Activated CD4-positive, alpha-beta T cell treated with anti-CD3 and anti-CD28 coated beads for 36 hours (primary cell): ENCODE measurements at places on chromosomes 2 and 18.

- DNase-seq, result no peak
These were observed 7.7 kb upstream of the ICOS start for GRCh38 chr2:203928849-203929248.

- DNase-seq, result no peak
These were observed 16.1 kb upstream of the ARL5A start for GRCh38 chr2:151844211-151844896.

- no peak for DNase-seq
These were observed 58.7 kb downstream of the TMEM18 start for GRCh38 chr2:618422-618990.

DNA sequence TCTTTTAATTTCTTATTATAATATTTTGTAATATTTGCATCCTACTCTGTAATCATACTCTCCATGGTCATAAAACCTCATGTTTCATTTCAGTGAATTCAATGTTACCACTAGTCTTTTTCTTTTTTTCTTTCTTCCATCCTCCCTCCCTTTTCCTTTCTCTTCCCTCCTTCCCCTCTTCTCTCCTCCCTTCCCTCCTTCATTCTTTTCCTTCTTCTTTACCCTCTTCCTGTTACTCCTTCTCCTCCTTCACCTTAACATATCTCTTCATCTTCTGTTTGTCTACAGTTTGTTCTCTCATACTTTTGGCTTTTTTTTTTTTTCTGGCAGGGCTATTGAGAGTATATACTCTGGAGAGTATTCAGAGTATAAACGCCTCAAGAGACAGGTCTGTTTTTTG lies 491.6 kb upstream of the ID2 start:
- no peak for DNase-seq

- no peak for DNase-seq
These were observed 37.0 kb downstream of the BARD1 start for GRCh38 chr2:214772443-214773015.

DNA sequence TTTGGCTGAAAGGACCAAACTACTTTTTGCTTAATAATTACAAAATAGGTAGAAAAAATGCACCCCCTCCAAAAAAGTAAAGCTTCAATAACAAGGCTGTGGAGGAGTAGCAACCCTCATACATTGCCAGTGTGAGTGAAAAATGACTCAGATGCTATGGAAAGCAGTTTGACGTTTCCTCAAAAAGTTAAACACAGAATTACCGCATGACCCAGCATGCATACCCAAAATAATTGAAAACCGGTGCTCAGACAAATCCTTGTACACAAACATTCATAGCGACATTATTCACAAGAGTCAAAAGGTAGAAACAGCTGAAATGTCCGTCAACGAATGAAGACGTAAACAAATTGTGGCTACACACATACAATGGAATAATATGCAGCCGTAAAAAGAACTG lies 38.8 kb upstream of the DAPL1 start:
- no peak for DNase-seq

DNA sequence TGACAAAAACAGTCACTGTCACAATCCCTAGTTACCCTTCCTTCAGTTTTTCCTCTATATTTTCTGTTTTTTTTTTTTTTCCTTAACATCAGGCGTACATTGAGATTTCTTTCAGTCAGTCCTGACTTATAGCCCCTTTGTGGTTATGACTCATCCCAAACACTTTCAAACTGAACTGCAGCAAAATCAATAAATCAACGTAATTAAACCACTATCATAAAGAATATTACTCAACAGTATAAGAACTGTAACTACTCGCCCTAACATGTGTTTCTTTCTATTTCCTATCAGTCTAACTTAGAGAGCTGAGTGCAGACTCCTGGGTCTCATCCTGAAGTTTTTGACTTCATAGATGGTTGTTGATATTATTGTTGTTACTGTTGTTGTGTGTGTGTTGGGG lies 523.5 kb downstream of the LRRTM4 start:
- no peak for DNase-seq

DNA sequence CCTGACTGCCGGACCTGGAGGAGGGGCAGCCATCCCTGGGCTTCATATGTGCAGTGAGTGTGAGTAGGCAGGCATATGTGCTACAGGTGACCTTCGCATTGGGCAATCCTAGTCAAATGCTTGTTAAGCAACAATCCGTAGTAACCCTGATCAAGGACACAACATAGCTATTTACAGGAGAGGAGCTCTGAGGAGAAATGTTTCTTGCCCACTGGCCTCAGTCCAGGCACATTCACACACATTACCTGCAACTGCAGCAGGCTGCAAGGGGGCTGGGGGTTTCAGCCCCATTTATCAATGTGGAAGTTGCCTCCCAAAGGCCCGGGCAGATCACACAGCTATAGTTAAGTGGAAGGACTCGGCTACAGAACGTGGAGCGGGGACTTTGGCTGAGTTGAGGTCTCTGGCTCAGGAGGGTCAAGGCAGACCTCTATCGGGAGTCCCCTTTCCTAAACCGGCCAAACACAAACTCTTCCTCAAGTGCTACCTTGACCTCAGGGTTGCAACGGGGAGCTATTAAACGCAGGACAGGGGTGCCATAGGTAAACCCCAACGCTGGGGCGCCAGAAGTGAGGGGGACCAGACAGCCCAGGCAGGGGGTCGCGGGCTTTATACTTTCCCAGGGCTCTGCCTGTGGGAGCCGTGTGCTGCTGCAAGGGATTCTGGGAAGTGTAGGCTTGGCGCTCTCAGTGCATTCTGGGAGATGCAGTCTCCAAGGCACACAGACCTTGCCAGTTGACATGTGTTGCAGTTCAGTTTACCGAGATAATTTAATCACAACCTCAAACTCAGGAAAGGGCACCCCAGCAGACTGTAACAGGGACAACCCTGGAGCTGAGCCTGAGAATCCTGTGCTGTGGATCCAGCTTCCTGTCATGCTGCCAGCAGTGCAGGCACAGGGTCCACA lies 9.4 kb downstream of the KHK start:
- DNase-seq, result peak; percentile 72

- peak; percentile 60 for DNase-seq
These were observed 53.4 kb upstream of the SCN1A start for GRCh38 chr2:166180951-166181812.

DNA sequence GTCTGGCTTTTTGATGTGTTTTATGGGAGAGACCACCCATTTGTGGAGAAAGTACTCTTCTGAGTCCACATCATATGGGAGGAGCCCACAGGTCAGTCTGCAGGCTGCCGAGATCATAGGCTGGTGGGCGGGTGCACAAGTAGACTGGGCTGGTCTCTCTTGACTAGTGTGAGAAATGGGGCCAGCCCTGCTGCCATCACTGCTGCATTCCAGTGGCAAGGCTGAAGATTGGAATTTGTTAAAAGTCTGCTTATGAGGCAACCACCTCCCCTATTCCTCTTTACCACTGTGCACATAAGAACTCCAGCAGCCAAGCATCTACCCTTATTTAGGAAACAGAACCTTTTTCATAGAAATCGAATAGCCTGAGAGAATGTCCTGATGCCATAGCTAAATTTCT lies 200.7 kb downstream of the DIS3L2 start:
- DNase-seq, result no peak

- DNase-seq, result no peak
These were observed 364.3 kb upstream of the LRP1B start for GRCh38 chr2:142495141-142495540.

GRCh38 chr18:24027156-24027827 lies 12.7 kb downstream of the TTC39C start:
- no peak for DNase-seq

DNA sequence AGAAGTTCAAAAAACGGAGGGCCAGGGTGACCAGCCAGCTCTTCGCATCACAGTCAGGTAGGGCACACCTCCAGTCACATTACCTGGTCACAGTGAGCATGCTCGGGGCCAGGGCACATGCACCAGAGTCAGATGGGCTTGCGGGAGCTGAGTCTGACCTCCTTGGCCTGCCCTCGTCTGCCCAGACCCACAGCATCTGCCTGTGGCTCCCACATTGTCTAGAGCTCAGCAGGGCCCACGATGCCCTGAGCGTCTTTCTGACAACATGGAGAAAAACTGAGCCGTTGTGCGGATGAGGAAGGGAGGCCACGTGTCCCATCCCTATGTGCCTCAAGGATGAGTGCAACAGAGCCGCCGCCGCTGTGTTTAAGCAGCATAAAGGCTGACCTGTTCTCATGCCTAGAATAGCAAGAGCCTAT lies 37.6 kb downstream of the CRACDL start:
- DNase-seq, result no peak

DNA sequence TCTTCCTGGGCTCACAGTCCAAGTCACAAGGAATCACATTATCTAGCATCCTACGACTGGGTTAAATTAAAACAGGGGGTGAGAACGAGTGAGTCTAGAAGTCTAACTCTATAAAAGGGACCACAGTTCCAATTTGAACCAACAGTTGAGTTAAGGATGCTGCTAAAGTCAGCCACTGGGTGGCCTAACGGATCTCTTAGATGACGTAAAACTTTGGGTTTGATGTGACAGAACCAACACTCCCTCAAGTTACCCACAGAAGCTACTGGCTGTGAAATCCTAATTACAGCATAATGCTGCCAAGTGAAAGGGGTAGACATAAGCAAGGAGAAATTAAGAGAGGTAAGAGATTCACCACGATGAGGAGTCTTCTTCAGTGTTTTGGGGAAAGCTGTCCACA lies 32.7 kb upstream of the RUFY4 start:
- no peak for DNase-seq

DNA sequence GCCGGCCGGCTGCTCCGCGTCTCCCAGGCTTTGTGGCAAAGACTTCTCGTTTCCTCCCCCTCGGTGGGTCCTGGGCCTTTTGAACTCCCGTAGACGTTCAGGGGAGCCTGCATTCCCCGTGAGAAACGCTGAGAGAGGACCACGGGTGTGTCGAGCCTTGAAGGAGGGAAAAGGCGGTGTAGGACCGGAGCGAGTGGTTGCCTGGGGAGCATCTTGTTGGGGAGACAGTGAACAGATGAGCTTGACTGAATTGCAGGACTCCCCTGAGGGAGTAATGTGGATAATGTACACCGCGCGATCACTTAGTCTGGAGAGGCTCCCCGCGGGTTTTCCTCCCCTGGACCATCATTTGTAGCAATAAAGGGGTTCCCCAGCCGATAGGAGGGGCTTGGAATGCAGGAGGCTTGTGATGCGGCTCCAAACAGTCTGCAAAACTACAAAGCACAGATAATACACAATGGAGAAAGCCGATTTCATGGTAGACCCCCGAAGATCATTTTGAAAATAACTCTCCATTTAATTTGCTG lies 769 bp downstream of the ALMS1 start:
- no peak for DNase-seq

DNA sequence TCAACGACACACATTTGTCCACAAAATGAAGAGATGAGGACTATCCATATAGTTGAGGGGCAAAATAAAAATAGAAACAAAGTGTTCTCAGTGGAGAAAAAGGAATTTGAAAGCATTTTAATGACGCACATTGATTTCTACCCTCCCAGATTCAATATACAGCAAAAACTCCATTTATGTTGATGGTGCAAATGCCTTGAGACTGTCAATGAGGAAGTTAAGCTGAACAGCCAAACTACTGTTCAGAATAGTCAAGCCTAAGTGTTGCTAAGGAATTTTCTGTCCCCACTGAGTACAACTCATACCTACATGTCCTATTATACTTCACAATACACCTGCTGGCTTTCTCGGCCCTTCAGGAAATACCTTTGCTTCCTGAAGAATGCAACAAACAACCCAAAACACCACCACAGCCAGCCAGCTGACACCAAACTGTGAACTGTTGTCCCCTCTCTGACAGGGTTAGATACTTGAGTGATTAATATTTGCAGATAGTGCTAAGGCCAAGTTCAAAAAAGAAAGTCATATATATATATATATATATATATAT lies 27.8 kb upstream of the DARS1 start:
- DNase-seq, result no peak

DNA sequence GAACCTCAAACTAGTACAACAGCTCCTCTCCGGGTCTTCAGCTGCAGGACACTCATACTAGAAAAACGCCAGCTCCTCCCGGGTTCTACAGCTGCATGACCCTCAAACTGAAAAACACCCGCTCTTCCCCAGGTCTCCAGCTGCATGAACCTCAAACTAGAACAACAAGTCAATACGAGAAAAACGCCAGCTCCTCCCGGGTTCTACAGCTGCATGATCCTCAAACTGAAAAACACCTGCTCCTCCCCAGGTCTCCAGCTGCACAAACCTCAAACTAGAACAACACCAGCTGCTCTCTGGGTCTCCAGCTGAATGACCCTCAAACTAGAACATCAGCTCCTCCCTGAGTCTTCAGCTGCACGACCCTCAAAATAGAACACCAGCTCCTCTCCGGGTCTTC lies 315.0 kb upstream of the TFPI start:
- DNase-seq, result no peak

DNA sequence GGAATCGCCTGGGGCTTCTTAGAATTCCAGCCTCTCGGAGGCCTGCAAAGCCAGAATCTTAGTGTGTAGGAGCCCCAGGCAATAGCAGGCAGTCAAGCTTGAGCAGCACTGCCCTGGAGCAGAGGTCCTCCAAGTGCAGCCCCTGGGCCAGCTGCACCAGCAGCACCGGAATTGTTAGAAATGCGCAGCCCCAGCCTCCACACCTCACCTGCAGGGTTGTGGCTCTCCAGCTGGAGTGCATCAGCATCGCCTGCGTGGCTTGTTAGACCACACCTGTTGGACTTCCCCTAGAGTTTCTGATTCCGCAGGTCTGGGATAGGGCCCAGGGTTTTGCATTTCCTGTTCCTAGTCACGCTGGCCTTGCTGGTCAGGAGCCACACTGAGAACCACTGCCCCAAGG lies 100.3 kb downstream of the ASAP2 start:
- DNase-seq, result no peak

- DNase-seq, result no peak
These were observed 11.9 kb downstream of the SDC1 start for GRCh38 chr2:20212871-20213503.

GRCh38 chr2:85780316-85781012 lies 26.7 kb downstream of the ATOH8 start:
- DNase-seq, result no peak

DNA sequence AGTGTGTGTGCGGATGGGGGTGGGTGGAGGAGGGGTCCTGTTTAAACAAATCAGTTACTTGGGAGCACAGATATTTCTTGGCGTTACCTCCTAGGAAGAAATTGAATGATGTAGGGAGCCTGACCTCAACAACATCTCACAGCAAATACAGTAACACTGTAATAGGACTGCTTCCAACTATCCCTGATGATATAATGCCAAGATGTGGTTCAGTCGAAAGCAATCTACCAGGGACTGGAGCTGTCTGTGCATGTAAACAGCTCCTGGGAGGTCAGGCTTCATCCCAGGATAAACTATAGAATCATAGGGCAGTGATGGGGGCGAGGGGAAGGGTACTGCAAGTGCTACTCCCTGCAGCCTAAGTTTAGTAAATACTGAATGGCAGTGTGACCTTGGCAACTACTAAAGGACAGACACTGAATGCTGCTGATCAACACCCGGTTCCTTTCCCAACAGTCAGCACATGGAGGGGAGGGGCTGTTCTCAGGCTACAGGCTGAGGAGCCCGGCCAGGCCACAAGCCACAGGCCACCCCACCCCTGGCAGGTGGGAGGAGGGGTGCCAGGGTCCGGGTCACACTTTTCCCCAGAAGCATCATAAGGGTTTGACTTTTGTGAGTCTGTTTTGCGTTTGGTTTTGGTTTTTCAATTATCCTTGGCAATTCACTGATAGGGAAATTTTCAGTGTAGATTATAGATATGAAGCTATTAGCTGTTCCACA lies 85.3 kb upstream of the ZNF397 start:
- no peak for DNase-seq
